ENCODE measurements at places on chromosomes 3 and 15.

- DNase-seq = peak; percentile 92
Measured at GRCh38 chr15:67967871-67968431, 86.2 kb upstream of the PIAS1 start.

- DNase-seq = no peak
Measured at GRCh38 chr3:149224736-149225594, 3.3 kb upstream of the CP start.

DNA sequence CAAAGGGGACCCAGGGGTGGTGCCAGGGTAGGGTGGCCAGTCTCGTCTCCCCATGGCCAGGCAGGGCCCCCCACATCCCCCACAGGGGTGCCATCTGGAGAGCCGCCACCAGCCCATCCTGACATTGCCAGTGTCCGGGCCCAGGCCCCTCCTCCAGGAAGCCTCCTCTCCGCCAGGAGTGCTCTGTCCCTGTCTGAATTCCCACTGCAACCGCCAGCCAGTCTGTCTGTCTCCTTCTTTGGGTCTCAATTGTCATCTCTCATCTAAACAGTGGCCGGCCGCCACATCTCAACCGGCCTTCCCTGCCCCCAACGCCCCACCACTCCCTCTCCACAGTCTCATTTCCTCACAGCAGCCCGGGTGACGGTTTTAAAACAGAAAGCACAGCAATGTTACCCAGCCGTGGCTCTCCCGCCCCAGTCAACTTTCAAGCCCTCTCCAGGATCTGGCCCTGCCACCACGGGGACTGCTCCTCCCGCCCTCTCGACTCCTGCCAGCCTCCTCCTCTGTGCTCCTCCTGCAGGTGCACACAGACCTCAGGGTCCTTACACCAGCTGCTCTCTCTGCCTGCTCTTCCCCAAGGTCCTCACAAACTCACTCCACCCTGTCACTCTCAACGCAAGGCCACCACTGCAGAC lies 57.0 kb downstream of the IQSEC1 start:
- no peak for DNase-seq

GRCh38 chr3:126851382-126851781 lies 131.5 kb upstream of the PLXNA1 start:
- no peak for DNase-seq

GRCh38 chr3:62209101-62209500 lies 164.2 kb downstream of the FEZF2 start:
- DNase-seq = no peak

DNA sequence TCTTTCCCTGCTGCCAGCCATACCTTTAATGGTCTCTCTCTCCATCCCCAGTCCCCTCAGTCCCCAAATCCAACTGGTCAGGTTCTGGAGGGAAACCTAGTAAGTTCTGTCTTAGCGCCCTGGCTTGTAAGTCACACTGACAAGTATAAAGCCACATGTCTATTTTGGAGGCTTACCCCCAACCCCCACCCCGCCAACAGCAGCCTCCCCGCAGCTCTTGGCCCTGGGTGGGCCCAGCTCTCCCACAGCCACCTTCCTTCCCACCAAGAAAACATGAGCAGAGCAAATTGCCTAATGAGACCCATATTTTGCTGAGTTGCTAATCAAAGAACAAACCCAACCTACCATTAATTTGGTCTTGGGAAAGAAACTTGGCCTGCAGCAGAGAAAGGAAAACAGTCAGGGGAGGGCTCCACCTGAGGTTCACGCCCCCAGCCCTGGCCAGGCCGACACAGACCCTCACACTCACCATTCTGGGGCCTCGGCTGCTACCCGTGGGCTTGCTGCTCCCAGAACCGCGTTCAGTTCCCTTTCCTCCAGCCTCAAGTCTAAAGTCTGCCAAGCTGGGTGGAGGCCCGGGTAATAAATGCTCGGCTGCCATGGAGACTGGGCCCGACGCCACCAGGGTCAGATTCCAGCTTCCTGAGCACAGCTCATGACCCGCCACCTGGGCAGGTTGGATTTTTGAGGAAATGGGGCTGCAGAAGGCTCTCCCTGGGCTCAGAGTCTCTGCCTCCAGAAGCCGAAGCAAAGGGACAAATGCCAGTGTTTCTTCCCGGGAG lies at the start of gene CALML4:
Gene CALML4 (minus strand): TSS at position 557 of the 782 bp plus-strand sequence. CDS start 85 bp downstream, at position 472.
- no peak for DNase-seq

DNA sequence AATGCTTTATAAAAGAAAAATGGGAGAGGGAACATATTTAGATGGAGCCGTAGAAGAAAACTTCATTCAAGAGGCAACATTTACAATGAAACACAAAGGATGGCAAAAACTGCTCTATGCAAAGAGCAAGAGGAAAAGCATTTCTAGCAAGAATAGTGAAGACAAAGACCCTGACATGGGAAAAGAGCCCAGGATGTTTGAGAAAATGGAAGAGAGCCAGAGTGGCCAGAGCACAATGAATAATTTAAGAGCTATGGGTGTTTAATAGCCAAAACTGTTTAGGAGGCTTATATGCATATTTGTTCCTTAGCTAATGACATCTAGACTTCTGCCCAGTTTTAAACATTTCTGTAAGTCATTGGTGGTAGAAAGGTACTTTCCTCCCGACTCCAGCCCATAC lies 25.4 kb upstream of the SEMA6D start:
- no peak for DNase-seq

DNA sequence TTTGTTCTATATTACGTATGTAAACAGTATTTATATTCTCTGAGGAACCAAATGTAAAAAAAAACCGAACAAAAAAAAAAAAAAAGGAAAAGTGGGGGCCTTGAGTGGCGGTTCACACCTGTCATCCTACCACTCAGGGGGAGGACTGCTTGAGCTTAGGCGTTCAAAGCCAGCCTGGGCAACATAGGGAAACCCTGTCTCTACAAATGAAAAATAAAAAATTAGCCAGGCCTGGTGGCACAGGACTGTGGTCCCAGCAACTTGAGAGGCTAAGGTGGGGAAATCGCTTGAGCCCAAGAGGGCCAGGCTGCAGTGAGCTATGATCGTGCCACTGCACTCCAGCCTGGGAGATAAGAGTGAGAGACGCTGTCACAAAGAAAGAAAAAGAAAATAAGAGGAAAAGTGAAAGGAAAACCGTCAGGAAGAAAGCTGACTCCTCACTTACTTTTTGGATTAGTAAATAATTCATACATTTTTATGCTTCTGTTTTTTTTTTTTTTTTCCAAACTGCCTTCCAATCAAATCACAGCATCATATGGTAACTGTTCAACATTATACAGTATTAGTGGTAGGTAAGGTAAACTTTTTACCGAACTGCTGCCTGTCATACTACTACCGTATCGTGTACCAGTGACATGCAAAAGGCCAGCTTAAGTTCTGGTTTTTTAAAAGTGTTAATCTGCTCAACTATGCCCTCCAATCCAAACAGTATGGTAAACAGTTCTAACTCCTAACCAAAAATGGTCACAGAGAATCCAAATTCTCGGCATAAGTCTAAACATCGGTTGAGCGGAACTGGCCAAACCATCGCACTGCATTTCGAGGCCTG lies 1.2 kb downstream of the PHC3 start:
- no peak for DNase-seq

GRCh38 chr3:101779822-101780381 lies 891 bp downstream of the NXPE3 start:
- no peak for DNase-seq

- DNase-seq = no peak
Measured at GRCh38 chr3:132159145-132159544, 124.3 kb upstream of the CPNE4 start.

- DNase-seq = no peak
Measured at GRCh38 chr15:68258692-68259091, 18.9 kb upstream of the FEM1B start.

DNA sequence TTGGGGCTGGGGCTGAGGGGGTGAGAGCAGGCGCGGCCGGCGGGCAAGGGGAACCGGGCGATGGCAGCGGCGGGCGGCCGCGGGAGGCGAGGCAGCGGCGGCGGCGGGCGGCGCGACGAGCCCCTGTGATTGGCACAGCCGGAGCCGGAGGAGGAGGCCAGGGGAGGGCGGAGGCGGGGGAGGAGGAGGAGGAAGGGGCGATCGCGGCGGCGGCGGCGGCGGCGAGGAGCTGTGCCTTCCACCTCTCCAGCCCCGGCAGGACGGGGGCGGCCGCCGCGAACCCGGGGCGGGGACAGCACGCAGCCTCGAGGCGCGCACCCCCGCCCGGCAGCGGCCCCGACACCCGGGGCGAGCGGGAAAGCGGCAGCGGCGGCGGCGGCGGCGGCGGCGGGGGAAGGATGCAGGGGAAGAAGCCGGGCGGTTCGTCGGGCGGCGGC lies at the start of gene SLCO3A1:
Gene SLCO3A1 (plus strand): TSS at position 198 of the 437 bp plus-strand sequence.
- no peak for DNase-seq

DNA sequence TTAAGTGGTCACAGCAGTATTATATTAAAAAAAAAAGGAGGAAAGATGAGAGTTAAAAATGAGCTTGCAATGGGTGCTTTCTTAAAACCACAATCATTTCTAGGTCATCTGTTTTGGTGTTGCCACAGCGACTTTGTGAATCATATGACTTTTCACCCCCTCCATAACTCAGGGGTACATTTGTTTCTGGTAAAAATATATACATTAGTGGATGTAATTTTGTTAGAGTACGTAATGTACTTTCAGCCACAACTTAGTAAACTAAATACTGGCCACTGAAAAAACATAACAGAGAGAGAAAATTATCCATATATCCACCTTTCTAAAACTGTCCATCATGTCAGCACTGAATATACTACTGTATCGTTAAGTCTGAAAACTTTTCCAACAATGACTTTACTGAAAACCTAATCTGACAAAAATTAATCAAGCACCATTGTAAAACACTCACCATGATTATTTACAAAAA lies 3.4 kb downstream of the ANKRD28 start:
- DNase-seq = no peak

GRCh38 chr15:85667491-85668424 lies 127.0 kb downstream of the KLHL25 start:
- DNase-seq = no peak

DNA sequence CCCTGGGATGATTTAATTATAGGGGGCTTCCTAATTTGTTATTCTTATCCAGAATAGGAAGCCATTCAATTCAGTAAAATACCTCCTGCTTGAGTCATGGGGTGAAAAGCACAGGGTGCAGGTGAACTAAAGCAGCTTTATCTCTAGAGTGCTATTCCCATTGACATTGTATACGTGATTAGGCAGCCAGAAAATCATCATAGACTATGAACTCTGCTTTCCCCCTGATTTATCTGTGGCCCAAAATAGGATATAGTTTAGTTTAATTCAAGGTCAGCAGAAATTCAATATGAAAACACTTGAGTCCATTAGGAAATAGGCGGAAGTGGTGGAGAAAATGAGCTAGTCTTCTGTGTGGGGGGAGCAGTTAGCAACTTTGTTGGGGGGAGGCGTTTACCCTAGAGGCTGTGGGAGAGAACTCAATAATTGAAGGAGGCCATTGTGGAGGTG lies 18.2 kb upstream of the PRKCI start:
- no peak for DNase-seq

GRCh38 chr3:135231737-135232136 lies 436.7 kb downstream of the EPHB1 start:
- no peak for DNase-seq

DNA sequence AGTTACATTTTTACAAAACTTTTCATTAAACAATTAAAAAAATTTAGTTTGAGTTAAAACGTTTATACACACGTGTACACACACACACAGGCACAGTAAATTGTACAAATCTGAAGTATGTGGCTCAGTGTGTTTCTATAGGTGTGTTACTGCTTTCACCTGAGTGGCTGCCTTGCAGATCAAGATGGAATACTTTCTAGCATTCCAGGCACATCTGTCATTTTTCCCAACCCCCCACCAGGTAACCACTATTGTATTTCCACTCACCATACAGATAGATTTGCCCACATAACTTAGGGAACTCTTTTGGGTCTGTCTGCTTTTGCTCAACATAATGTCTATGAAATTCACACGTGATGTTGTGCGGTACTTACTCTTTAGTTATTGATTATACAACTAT lies 141.1 kb downstream of the PTPRG start:
- no peak for DNase-seq

GRCh38 chr15:78210349-78210717 lies 24.0 kb downstream of the ACSBG1 start:
- no peak for DNase-seq

- DNase-seq = no peak
Measured at GRCh38 chr3:25457671-25458419, 29.8 kb downstream of the RARB start.

- DNase-seq = peak; percentile 51
Measured at GRCh38 chr3:121914081-121914998, 20.1 kb downstream of the SLC15A2 start.

DNA sequence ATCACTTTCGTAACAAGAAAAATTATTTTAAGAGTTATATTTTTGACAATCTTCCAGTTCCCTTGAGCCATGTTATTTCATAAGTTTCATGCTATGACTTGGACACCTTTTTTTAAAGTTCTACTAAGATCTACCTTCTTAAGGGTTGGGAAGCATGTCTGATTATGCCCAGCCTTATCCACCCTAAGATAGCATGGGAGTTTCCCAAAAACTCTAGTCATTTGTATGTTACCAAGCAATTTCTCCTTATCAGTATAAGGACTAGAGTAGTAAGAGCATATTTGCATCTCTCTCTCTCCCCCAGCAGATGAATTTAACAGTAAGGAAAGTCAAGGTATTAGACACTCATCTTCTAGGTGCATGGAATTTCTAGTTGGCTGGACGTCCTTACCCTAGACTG lies 85.1 kb upstream of the NTRK3 start:
- DNase-seq = no peak

GRCh38 chr3:136653628-136654027 lies 98.5 kb downstream of the STAG1 start:
- DNase-seq = no peak

DNA sequence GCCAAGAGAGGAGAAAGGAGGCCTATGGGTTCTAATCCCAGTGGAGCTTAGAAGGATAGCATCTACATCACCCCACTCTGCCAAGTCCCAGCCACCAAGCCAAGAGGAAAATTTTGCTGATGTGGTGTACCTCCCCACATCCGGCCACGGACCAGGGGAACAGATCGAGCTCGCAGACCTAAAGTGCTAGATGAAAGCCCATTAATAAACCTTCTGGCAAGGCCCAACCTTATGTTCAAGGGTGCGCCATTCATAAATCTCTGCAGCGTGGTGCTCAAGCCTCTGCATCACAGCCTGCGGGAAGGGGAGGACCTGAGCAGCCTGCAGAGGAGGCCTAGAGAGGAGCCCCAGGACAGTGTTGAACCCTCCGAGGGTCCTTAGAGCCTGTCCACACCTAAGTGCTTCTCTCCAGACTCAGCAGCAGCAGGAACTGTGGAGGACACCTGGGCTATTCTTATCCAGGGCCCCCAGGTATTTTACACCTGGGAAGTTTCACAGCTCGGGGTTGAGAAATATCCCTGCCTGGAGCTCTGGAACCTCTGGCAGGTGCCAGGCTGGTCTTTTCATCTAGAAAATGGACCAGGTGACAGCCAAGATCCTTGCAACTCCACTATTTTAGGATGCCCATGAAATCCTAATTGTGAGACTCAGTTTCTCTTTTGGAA lies 68.0 kb downstream of the MRPL46 start:
- no peak for DNase-seq

- DNase-seq = no peak
Measured at GRCh38 chr3:172036541-172037215, 2.7 kb upstream of the FNDC3B start.

All from ecto neural progenitor cell (in vitro differentiated cells).